NCI-H345 (cell line): ENCODE measurements at places on chromosomes 5 and 9.

DNA sequence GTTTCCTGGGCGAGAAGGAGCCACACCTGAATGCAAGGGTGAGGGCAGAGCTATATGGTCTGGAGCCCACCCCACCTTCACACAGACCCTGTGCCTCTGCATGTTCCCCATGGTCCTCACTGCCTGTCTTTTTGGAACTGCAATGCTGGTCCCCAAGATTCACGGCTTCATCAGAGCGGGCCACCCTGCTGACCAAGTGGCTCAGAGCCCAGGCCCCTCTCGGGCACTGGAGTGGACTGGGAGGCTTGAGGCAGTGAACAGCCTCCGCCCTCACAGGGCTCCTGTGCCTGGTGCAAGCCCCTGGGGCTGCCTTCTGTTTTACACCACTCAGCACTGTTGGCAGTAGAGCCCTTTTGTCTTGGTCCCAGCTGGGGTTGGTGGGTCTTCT is 143.2 kb downstream of the CACNA1B start:
- peak; percentile 41 for DNase-seq

GRCh38 chr9:134553061-134553891 is 88.3 kb upstream of the COL5A1 start:
- no peak for DNase-seq

DNA sequence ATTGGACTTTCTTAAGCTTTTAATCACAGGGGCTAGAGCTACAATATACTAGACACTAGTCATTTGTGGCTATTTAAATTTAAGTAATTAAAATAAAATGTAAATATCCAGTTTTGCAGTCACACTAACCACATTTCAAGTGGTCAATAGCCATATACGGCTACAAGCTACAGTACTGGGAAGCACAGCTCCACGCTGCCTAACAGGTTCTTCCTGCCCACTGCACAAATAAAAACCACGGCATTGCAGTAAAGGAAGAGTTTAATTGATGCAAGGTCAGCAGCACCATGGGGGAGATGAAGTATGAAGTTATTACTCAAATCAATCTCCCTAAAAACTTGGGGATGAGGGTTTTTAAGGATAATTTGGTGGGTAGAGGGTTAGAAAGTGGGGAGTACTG is 134.1 kb downstream of the LURAP1L start:
- no peak for DNase-seq

- DNase-seq = no peak
Measured at GRCh38 chr5:157766442-157766841, 22.9 kb downstream of the LSM11 start.

DNA sequence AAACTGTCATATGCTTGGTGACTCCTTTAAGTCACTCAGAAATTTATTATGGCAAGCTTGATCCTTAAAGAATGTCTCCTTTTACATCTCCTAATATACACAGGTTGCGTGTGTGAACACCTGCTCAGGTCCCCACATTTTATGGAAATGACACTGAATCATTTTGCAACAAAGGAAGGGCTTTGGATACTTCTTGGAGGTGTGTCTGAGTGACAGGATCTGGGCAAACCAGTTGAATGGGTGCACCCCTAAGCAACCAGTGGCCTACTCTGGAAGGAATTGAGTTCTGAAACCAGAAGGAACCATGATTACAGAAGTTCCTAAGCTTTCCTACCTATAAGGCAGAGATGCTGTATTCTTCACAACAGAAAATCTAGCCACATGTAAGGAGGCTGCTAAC is 483.9 kb upstream of the KLF4 start:
- no peak for DNase-seq

DNA sequence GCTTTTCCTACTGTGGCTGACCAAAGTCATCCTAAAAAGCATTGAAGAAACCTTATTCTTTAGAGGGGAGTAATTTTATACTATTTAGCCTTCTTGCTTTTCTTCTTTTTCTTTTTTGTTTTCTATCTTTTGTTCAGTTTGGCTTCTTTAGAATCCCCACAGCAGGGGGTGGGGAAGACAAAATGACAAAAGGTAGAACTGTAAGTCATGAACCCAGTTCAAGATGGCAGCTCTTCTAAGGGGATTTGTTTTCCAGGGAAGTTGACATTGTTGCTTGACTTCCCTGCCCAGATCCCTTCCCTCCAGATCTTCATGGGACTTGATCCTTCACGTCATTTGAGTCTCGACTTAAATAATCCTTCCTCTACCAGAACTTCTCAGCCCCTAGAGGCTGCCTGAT is 692.4 kb upstream of the DMAC1 start:
- no peak for DNase-seq
